ENCODE measurements at places on chromosomes 4 and X.
A peak's percentile ranks its signal among the peaks of the same experiment; 100 is the strongest.

DNA sequence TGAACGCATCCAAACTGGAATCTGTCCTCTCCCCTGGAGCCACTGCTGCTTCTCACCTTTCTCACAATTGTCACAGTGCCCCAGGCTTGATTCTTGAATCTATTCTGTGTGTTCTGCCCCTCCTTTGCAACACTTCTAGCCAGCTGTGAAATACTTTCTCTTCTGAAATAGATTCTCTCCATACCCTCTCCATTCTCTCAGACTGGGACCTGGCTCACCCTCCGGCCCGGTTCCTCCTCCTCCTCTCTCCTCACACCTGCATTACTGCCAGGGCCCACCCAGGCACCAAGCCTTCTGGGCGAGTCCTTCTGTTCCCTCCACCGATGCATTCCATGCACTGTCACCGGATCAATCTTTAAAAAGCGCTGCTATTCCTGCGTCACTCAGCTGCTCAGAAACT lies 336.1 kb downstream of the UNC5C start:
- no peak for DNase-seq

DNA sequence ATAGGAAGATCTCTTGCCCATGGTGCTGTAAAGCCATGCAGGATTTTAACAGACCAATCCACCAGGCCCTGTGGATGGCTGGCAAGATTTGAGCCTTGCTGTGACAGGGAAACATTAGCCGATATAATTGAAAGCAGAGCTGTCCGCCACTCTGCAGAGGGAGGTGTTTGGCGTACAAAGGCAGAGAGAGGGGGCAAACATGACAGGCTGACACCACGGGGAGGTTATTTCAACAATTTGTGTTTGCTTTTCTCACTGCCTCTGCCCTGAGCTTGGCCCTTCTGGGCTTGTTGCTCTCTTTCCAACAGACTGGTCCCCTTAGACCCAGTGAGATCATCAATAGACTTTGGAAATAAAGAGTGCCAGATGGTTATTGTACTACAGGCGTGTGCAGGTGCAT lies 59.4 kb downstream of the CLNK start:
- no peak for DNase-seq

GRCh38 chrX:102832661-102833060 lies 104.4 kb upstream of the RAB40AL start:
- DNase-seq: peak; percentile 33

- peak; percentile 16 for DNase-seq
These were observed 350.1 kb downstream of the GRXCR1 start for GRCh38 chr4:43242606-43243005.

- no peak for DNase-seq
These were observed 111.6 kb downstream of the DHX15 start for GRCh38 chr4:24472514-24473308.

GRCh38 chr4:182738283-182739047 lies 178.7 kb downstream of the DCTD start:
- DNase-seq: no peak

DNA sequence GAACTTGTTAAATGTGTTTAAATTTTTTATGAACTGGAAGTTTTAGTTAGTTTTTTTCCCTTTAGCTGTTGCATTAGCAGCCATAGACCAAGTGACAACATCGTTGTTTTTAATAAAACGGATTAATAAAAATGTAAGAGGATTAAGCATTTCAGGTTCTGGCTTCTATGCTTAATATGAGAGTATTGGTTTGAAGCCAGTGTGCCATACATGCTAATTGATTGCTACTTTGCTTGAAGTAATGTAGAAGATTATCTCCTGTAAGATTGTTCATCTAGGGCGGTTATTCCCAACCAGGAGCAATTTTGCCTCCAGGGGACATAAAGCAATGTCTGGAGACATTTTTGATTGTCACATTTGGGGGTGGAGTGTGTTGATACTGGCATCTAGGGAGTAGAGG lies 54.3 kb downstream of the TLL1 start:
- DNase-seq: no peak

GRCh38 chrX:98501426-98501825 lies 1617.7 kb downstream of the RPA4 start:
- DNase-seq: no peak

GRCh38 chrX:73577361-73577760 lies 14.4 kb downstream of the CHIC1 start:
- DNase-seq: no peak

GRCh38 chrX:19791562-19791961 lies 95.8 kb downstream of the SH3KBP1 start:
- no peak for DNase-seq

DNA sequence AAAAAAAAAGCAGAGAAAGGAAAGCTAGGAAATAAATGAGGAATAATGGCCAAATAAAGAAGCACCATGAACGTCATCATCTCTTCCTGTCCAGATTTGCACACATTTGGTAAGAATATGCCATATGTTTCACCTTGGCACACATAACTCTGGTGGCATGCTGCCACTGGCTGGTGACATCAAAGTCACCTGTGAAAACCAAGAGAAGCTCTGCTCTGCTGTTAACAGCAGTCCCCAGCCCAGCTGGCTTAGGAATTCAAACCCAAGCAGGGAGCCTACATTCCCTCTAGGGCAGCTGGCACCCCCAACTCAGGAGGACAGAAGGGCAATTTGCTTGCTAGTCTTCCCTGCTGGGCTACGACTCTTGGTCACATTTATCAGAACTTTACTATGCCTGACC lies 77.6 kb downstream of the RASL11B start:
- no peak for DNase-seq

- DNase-seq: no peak
These were observed 66.4 kb upstream of the MAOA start for GRCh38 chrX:43589735-43590134.

GRCh38 chrX:30653415-30654131 lies at the start of gene GK:
GK (plus strand) TSS chrX:30653423; CDS start chrX:30653538, 115 bp downstream.
- no peak for DNase-seq

DNA sequence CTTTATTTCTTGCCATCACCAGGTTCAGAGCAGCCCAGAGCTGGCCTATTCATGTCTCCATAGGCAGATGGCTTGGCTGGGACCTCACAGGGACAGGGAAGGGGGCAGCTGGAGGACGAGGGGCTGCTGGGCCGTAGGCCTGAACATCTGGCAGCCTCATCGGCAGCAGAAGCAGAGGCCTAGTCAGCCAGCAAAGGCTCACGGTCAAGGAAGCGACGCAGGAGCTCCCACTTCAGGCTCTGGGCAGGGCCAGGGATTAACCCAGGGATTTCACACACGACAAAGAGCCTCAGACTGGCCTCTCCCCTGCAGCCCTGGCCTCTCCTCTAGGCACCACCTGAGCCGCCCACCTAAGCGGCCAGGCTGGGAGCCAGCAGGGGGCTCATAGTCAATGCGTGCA lies 46.0 kb upstream of the MAN2B2 start:
- no peak for DNase-seq

DNA sequence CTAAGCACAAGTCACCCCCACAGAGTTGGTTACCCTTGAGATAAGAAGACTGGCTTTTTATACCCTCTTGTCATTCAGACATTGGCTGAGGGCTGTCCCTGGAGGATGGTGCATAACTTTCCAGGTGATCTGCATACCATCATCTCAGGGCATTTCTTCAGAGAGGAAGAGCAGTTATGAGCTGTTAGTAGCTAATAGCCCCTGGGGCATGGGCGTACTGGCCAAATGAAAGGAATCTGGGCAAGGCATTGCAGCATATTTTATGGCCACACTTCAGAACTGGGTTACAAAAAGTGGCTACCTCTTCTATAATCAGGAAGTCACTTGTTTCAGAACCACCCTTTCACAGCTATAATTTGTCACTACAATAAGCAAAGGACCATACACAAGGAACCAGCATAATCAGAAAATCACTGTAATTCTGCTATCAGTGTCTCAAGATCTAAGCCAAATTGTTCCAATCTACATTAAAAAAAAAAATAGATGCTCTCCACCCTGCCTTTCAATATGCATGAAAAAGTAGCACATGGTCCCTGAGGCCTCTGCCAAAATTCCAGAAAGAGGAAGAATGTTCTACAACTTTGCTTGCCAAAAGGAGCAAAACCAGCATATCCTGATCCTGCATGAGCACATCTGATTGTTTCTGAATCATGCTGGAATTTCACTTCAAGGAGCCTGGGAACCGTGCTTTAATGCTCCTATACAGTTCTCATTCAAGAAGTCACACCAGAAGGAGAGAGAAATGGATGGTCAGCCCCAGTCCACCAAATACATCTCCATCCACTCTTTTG lies 92.0 kb downstream of the TMEM144 start:
- peak; percentile 60 for DNase-seq

DNA sequence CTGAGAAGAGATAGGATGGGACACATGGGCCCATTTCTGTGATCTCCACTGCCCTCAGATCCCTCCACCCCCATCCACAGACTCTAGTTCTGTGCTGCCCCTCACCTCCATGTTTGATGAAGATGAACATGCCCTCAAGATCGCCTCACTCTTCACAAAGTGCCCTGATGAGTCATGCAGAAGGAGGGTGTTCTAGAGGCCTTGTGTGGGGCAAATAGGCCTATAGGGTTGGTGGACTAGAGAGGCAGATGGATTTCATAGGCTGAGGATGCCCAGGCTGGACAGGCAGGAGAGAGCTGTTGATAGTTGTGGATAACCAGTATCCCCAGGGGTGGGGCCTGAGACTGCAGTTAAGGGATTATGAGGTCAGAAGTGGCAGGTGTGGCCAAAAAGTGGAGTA lies at the start of gene CXorf65:
CXorf65 (minus strand) TSS at position 314 of the 400 bp plus-strand sequence; CDS start at position 130, 184 bp downstream.
- DNase-seq: no peak

DNA sequence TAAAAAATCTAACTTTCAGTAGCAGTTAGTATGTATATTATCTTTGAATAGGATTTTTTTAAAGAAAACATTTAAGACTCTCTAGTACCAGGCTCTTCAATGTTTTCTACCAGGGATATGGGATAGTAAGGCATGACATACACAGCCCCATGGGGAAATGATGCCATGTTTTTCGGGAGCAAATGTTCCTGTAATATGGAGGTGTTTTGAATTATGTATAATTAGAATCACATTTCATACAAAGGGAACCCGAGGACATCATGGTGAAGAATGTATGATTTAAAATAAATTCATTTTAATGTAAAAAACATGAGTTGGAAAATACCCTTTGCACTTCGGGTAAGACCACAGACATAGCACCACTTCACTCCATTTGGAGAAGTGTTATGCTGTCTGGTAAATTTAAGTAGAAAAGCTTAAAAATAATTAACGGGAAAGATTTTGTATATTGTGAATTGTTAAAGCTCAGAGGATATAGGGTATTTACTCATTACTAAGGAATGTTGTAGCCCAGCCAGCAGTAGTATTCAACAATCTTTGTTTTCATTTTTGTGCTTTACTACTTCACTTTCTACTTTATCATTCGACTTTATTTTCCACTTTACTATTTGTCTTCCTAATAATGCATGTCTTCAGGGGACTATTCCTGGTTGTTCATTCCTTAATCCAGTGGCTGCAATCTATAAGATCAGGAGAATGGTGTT lies 2050.7 kb downstream of the ARAP2 start:
- DNase-seq: no peak

- DNase-seq: no peak
These were observed 7.3 kb upstream of the CCNI start for GRCh38 chr4:77082886-77083608.

GRCh38 chr4:42470023-42470422 lies 72.7 kb downstream of the SHISA3 start:
- no peak for DNase-seq

DNA sequence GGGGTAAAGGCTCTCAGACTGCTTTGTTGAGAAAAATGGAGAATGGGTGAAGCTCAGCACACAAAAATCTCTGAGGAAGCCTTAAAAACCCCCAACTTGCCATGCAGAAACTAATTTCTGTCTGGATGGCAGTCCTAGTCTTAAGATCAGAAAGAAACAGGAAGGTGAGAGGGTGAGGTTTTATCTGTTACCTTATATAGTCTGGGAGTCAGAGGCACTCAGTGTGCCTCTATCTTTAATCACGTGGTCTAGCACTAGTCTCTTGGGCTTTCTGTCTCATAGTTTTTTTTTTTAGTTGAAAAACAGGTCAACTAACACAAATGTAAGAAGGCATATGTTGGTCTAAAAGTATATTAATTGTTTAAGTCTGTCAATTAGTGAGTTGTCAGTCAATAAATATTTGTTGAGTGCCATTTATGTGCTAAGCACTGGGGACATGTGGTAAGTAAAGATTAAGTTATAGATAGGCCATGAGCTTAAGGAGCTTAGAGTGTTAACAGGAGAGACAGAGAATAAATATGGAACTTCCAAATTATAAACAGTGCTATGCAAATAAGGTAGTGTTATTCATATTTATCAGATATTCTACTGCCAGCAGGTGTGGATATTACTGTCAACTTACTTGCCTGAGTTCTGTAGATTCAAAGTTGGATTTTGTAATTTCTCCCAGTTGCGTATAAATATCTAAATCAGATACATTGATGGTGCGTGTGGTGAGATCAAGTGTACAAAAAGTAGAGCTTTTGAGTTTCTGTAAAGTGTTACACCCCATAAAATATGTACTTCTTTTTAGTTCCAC lies 7.0 kb downstream of the CYBB start:
- DNase-seq: no peak

DNA sequence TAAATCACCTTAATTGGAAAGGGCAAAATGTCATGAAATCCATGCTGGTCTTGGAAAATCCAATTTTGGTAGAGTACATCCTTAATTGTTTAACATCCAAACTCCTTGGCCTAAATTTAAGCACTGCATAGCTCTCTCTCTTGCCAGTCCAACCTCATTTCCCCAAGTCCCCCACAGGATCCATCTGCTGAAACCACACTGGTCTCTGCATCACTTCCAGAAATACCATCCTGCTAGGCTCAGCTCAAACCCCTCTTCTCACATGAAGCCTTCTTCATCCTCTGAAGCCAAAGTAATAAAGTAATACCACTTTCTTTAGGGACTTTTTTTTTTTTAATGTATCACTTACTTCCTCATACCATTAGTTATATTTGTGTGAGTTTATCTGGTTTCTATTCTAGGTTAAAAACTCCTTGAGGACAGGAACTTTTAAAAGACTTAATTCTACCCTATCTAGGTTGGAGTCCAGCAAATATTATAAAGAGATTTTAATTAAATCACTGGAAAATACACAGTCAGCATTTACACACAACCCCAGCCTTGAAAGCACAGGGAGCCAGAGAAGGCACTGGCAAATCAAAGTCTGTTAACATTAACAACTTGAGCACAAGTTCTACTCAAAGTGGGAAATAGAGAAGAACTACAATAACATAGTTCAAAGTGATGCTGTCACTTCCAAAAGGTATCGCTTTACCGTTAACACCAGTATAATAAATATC lies 16.7 kb upstream of the KLF3 start:
- DNase-seq: no peak

- DNase-seq: no peak
These were observed 104.9 kb upstream of the CENPE start for GRCh38 chr4:103303011-103303410.

GRCh38 chrX:136260776-136261175 lies 9.6 kb upstream of the MAP7D3 start:
- DNase-seq: peak; percentile 70

DNA sequence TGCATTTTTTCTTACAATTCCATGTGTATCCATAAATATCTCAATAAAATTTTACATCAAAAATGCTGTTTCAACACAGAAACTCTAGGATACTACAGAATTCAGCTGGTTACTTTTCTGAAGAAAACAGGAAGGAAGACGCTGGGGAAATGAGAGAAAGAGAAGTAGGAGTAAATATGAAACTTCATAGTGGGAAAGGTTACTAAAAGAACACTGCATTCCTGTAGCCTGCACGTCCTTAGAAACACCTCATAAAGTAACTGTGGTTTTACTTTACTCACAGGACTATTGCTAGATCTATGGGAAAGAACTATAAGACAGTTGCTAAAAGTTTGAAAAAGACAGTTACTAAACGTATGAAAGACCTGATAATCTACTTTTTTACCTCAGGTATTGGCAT lies 23.1 kb downstream of the ATP11C start:
- DNase-seq: no peak

Measured in AG04449 (cell line).